Mucosa of descending colon (tissue), 3 donors: ENCODE measurements at places on chromosomes 4 and X.

DNA sequence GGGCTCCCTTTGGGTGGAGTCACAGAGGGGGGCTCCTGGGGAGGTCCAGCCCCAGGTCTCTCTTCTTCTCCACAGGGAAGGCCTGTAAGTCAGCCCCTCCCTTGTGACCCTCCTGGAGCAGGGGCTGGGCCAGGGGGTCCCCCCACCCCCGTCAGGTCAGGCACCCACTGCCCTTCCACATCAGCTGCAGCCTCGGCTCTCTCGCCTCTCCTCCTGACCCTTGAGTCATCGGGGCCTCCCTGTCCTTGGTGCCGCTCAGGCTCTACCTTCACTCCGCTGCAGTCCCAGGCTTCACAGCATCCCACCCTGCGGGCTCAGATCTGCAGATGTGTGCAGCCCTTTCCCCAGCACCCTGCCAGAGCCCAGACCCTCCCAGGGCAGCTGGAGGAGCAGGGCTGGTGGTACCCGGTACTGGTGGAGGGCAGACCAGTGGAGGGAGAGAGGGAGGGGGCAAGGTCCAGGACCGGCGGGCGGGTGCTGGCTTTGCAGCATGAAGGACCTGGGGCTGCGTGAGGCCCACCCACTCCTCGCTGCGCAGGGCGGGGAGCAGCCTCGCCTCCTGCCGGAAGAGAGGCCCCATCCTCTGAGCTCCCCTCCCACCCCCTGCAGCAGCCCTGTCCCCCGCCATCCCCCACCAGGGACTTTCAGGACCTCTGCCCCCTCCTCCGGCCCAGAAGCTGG, 117.1 kb downstream of the FAM53A start:
- no peak for DNase-seq

GRCh38 chr4:123877551-123877950, 481.0 kb downstream of the SPRY1 start:
- no peak for DNase-seq

- DNase-seq: no peak
Observed at GRCh38 chrX:101395789-101396188, 5.0 kb downstream of the RPL36A start.

DNA sequence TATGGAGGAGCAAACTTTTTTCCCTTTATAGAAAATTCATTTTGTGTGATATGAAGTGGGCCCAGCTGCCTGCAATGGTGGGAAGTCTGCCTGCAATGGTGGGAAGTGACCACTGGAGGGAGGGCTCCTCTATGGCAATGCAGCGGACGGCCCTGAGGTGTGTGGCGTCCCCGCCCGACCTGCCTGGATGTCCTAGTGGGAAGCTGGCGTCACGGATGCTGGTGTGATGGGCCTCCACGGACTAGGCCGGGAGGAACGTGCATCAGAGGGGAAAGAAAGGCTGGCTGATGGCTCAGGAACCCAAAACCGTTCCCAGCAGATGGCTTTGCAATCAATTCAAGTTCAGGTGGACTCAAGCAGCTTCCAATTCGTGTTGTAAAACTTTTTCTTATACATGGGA, 177.9 kb downstream of the AFAP1 start:
- DNase-seq: peak; percentile 64

- no peak for DNase-seq
Observed at GRCh38 chrX:41352329-41352838, 18.4 kb downstream of the DDX3X start.

DNA sequence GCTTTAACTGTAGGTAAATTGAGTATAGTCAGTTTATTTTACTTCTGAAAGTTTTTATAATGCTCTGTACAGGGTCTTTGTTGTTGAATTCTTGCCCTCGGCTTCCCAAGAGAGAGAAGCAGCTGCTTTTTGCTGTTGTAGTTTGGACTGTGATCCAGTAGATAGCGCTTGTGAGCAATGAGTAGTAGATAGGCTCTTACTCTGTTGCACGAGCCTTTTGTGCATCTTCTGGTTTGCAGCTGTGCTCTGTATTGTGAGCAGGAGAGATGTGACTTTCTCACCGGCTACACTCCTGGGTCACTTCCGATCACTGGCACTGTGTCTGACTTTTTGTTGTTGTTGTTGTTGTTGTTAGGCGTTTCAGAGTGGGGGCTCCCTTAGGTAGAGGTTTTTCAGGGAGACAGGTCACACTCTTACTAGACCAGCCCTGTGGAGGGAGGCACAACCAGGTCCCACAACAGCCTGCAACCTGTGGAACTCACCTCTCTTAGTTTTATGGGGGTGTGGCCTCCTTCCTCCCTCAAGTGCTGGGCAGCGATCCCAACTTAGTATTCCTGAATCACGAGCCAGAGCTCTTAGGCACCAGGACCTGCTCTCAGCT, 822.1 kb upstream of the GALNTL6 start:
- peak; percentile 1 for DNase-seq

DNA sequence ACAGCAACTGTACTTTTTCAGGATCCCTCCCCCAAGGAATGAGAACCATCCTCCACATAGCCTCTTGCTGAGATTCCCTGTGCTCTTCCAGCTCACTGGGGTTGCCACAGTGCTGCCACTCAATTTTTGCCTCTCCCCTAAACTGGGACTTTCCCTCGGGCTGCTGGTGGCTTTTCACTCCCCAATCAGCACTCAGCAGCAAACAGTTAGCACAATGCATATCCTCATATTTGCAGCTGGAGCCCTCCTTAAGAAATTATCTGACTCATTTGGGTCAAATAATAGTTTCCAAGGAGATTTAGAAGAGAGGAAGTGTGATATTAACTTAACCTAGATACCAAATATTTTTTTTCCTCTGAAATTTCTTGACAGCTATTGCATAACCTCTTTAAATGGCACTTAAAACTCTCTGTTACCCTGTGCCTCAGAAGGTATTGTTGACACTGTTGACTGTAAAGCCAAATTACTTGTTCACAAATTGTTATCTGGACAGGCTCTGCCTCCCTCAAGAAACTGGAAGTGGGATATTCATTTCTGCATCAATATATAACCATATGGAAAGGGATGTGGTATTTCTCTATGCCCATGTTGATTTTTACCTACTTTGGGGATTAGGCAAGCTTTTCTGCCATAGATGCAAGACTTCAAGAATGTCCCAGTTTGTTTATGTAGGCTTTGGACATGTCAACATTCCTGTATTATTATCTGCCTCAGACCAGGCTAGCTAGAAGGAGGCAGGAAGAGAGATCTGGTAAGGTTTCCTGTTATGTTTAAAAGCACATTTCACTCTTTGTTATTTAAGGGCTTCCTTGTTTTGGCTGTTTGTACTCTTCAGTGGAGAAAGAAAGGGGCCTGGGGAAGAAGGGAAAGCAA, 58.0 kb downstream of the SEPTIN11 start:
- no peak for DNase-seq

DNA sequence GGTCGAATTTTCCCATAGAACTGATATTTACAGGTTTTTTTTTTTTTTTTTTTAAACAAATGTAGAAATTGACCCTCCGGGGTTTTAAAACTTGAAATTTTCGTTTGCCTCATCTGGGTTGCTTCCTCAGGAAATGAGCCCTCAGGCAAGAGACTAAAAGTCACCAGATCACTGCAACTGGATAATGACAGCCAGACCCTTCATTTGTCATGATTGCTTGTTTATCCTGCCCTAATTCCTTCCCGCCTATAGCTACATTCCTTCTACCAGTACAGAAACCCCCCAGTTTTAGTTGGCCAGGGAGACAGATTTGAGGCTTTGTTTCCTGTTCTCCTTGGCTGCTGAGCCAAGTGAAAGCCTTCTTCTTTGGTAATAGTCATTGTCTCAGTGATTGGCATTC, 44.0 kb upstream of the IGFBP7 start:
- DNase-seq: no peak

DNA sequence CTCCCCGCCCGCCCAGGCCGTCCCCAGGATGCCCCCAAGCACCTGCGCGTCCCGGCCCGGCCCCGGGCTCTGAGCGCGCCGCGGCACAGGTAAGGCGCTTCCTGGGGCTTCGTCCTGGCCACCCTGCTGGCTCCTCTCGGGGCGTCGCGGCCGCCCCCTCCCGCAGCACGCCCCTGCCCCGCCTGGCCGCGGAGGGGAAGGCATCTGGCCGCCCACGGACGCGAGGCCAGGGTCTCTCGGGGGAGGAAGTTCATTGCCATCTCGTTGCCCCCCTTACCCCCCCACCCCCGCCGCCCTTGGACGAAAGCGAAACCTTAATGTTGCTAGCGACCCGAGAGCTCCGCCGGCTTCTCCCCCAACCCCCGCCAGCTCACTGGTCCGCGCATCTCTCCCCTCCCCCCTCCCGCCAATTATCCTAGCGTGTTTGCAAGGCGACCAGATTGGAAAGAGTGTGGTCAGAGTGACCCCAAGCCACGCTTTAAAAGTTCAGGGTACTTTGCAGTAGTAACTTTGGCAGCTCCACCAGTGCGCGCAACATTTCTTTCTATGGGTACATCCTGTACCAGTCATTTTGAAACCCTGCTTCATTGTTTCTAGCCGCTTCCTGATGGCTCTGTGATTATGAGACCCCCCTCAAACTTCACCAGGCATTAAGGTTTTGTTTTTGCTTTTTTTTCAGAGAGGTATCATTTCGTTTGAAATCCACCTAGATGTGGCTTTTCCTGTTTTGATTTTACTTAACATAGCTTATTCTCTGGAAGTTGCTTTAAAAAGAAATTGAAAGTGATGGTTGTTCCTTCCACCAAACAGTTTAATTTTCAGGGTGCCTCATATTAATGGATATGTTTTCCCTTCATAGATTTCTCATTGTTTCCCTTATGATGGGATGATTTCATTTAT, 626 bp downstream of the TBC1D1 start:
- no peak for DNase-seq

DNA sequence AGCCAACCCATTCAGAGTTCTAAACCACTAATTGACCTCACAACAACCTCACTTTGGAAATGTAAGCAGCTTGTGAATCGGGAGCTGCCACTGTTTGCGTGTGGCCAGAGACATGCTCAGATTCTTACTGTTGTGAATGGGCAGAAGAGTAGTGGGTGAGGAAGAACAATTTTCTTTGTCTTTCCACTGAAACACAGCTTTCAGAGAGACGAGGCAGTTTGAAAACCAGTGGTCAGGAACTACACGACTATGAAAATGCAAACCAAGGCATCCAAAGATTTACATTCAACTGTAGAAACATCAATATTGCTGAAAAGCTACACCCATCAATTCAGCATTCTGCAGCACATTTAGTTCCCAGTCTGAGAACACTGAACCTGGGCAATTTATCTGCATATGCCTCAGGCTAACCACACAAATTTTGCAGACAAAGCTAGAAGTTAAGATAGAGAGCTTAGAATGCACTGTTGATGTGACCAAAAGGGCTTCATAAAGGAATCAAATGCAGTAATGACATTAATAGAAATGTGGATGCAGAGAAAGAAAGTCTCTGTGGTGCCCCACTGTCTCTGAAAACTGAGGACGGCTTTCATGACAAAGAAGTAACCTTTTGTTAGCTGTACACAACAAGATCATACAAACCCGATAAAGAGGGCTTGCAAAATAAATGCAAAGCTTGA, 134.3 kb downstream of the APBB2 start:
- no peak for DNase-seq

GRCh38 chr4:184400375-184400870, 73.9 kb downstream of the IRF2 start:
- DNase-seq: no peak

- no peak for DNase-seq
Observed at GRCh38 chrX:11409957-11410356, 116.7 kb downstream of the AMELX start.
